Glomerular endothelial cell (primary cell): ENCODE measurements at places on chromosomes 7 and 10. TPM values are rescaled to one million over a fixed set of nuclear protein-coding genes. Genes with fewer than 3 reads are reported as not detected.

TET1 gene
- 2.1 and 2.4 TPM in 2 replicates for total RNA-seq

SEC61G gene
- total RNA-seq, result 345 and 495 TPM in 2 replicates

UTF1 gene
- not detected in 2 replicates for total RNA-seq

FKBP6 gene
- not detected in 2 replicates for total RNA-seq

PRPS1L1 gene
- total RNA-seq, result not detected in 2 replicates

INSIG1 gene
- 103 and 107 TPM in 2 replicates for total RNA-seq

OTUD1 gene
- 7.9 and 14.2 TPM in 2 replicates for total RNA-seq

DNA2 gene
- total RNA-seq, result 4.6 and 6.2 TPM in 2 replicates

NPC1L1 gene
- total RNA-seq, result not detected in 2 replicates

PPP1R17 gene
- not detected in 2 replicates for total RNA-seq

MOGAT3 gene
- total RNA-seq, result not detected in 2 replicates

TRPV5 gene
- total RNA-seq, result not detected in 2 replicates

KCP gene
- total RNA-seq, result 0.06 TPM in 1 of 2 replicates, not detected in the other

FAM24A gene
- not detected in 2 replicates for total RNA-seq

ANKRD30A gene
- total RNA-seq, result not detected in 2 replicates
